ENCODE measurements at places on chromosomes 5 and 9.

DNA sequence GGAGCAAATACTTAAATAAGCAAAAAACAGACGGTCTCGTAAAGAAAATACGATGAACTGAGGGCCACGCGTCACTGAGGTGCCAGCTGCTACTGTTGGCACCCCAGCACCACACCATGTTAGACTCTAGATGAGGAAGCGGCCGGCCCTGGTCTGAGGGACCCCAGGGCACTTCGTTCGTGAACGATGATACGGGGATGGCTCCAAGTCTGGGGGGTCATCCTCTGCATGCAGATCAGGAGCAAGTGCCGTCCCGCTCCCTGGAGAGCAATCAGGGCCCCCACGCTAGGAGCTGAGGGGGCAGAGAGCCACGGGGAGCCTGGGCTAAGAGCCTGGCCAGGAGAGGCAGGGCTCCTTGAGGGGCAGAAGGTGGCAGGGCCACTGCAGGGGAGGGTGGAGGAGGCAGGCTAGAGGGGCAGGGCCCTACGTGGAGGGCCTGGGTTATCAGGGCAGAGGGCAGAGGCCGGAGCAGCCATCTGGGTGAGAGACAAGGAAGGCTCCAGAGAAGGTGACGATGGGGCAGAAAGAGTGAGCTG lies 24.1 kb downstream of the SARDH start:
- no peak for DNase-seq

- no peak for DNase-seq
These were observed 216.5 kb downstream of the ARL15 start for GRCh38 chr5:54093861-54094260.

- DNase-seq, result no peak
These were observed 87.5 kb downstream of the DAB2IP start for GRCh38 chr9:121738968-121739367.

- peak; percentile 46 for DNase-seq
These were observed 40.6 kb upstream of the ITGA2 start for GRCh38 chr5:52948418-52949076.

DNA sequence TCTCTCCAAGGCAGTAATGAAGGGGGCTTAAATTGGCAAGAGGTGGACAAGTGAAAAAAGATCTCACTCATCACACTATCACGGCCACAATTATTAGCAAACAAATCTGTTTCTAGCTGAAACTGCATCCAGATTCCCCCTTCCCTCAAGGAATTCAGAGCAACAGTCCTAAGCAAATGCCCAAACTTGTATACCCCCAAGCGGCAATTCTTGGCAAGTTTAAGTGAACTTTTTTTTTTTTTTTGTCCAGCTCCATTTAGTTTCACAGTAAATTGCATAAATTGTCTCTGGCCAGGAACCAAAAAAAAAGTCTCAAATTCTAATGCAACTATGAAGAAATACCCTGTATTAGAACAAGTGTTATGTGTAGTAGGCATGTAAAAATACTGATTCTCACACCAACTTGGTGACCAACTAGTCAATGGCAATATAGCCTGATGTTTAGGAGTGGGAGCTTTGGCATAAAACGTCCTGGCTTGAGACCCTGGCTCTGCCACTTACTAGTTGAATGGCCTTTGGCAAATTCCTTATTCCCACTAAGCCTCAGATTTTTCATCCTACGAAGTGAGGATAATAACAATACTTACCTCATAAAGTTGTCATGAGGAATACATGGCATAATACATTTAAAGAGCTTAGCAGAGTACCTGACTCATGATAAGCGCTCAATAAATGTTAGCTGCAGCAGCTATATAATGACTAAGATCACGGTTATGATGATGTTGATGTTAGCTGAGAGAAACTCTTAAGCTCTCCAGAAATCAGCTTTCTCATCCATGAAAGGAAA lies 193.2 kb downstream of the ADAMTSL1 start:
- no peak for DNase-seq

DNA sequence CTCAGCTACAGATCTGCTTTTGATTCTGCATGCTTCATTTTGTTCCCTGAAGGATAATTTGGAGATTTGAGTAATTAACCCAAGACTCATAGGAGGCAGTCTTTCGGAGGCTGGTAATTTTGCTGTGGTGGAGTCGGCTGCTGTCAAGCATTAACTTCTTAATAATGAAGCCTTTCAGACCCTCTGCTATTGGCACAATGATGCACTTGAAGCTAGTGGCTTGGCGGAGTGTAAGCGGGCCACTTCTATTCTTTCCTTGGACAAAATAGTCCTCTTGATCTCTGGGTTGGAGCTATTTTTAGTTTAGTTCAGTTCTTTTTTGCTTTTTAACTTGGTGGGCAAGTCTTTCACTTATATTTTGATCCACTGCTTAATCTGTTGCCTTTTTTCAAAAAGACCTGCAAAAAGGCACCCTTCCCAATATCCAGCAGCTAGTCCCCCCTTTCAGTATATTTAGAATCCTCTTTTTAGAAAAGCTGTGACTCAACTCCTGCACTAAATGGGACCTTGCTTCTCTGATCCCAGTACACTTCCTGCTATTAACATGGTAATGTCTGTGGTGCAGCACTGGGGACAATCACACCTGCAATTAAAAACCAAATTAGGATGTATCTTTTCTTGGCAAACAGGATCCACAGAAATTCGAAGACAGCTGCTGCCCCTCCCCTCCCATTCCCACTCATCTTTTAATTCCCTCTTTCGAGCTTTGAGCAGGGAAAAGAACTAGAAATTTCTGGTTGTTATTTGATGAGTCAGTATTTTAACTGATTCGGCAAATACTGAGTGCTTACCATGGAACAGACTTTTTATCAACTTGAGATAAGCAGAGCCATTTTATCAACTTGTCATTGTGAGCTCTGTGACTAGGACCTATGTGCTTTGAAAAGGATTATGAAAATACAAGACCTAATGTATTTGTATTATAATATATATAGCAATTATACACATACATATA lies 169.4 kb upstream of the ANKRD55 start:
- no peak for DNase-seq

DNA sequence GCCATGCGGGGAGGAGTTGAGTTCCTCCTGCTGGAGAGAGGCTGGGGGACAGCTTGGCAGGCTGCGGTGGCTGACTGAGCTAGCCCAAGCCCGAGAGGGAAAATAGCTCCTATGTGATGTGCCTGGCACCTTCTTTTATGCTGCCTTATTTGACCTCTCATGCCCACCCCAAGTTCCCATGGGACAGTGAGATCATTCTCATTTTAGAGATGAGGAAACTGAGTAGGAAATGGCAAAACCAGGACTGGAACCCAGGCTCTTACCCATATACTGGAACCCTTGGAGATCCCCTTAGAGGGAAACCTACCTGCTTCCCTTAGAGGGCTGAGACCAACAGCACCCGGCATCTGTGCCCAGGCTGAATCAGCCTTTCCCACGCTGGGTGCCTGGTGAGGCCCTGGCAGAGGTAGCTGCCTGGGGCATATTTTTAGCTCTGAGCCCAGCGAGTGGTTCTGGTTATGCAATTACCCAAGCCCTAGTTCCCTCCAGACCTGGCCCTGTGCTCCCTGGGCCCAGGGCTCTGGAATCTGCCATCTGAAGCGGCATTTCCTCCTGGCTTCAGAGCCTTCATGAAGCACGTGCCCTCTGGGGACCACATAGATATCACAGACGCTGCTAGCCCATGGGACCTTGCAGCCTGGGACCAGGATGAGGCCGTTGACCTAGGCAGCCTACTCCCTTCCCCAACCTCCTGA lies 23.6 kb downstream of the COL27A1 start:
- no peak for DNase-seq

DNA sequence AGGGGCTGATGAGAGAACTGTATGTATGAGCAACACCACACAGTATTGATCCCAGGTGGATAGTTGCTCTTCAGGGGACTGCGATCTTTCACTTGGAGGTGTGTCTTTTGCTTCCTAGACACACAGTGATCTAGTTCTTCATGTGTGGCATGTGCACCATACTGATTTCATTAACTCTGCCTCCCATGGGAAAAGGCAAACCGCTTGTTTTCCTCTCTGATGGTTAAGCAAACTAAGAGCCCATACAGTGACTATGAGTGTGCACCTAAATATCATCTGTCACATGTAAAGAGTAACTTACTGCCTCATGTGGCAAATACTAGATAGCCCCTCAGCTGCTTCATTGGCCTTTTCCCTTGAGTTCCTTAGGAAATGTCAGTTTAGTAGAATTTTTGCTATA lies 147.3 kb downstream of the TLE4 start:
- no peak for DNase-seq

GRCh38 chr9:108759399-108759798 lies 96.4 kb downstream of the ACTL7B start:
- DNase-seq, result no peak
